Spinal cord (tissue), 10 donors: ENCODE measurements at places on chromosomes 4 and X.

DNA sequence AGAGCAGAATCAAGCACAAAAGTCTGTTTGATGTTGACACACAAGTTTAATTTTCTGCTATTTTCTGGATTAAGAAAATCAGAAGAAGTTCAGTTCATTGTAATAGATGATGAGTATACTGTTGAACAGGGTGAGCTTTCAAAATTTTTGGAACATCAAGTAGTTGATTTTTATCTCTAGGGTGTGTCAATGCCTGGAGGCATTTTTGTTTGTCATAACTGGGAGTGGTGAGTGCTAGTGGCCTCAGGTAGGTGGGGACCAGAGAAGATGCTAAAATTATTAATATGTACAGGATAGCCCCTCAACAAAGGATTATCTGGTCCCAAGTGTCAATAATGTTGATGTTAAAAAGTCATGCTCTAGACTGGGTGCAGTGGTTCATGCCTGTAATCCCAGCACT, 279.7 kb upstream of the GNPDA2 start:
- DNase-seq = no peak

DNA sequence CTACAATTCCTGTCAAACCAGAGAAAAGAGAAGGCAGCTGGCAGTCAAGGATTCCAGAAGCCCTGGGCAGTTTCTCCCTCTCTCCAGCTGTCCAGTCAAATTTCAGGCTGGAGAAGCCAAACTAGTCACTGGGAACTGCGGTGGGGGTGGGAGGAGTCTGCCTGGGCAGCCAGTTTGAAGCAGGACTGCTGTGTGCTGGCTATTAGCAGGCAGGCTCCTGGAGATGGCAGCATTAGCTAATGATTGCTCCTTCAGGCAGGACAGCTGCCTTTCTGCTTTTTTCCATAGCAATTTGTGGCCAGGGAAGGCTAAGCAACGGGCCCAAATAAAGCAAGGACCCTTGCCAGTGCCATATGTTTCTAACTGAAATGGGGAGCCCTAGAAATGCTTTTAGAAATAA, 44.7 kb upstream of the FGF13 start:
- DNase-seq = peak; percentile 70

DNA sequence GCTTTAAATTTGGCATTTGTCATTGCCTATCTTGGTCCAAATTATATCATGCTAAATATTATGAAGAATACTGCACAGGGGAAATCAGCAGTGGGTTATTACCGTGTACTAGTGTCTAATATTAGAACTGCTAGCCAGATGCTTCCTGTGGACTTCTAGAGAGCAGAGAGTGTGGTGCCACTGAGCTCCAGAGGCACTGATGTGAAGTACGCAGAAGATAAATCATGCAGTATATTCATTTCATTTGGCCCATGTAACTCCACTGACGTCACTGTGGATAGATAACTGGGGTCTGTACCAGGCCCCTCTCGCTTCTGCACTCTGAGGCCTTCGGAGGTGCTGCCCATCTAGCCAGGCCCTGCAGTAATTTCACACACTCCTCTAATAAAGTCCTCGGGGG, 80.0 kb downstream of the ALPK1 start:
- no peak for DNase-seq

- DNase-seq = no peak
Observed at GRCh38 chr4:10750714-10751113, 66.1 kb upstream of the CLNK start.

DNA sequence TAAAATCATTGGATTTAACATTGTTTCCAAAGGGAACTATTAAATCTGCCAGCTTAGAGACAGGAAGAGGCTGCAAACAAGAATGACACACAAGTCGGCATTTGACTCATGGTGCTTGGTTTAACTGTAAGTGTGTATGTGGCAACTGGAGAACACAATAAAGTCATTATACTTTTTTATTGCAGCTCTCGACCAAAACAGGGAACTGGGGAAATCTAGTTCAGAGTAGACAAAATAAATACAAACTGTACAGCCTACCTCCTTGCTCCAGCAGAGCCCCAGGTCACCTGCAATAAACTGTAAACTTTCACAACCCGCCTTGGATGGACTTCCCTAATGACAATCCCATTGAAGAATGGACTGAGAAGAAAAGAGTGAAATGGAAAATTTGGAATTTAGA, 24.0 kb downstream of the NPY5R start:
- DNase-seq = no peak

GRCh38 chr4:90186229-90186628, 59.0 kb downstream of the CCSER1 start:
- DNase-seq = no peak

GRCh38 chr4:183401473-183401872, 43.0 kb upstream of the CDKN2AIP start:
- no peak for DNase-seq

GRCh38 chr4:128596115-128596514, 213.4 kb upstream of the JADE1 start:
- DNase-seq = no peak

DNA sequence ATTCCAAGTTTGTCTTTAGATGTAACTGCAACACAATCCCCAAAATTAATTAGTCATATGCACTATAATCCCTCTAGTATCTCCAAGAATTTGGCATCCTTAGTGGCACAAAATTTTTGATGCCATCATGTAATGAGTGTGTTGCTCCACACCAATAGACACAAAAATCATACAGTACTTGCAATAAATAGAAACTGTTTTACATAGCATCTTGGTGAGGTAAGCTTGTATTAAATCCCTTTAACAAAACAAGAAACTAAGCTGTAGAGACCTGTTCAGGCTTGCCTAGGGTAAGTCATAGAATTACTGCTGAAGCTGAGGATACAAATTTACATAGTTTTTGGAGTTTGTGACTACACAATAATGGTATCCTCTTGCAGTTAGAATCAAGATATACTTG, 64.5 kb upstream of the PRSS12 start:
- no peak for DNase-seq

- no peak for DNase-seq
Observed at GRCh38 chr4:3085948-3086670, 11.6 kb downstream of the HTT start.

- DNase-seq = peak; percentile 2
Observed at GRCh38 chrX:108439961-108440696, 491 bp downstream of the COL4A5 start.

- DNase-seq = no peak
Observed at GRCh38 chr4:149987330-149988086, 90.7 kb upstream of the DCLK2 start.

DNA sequence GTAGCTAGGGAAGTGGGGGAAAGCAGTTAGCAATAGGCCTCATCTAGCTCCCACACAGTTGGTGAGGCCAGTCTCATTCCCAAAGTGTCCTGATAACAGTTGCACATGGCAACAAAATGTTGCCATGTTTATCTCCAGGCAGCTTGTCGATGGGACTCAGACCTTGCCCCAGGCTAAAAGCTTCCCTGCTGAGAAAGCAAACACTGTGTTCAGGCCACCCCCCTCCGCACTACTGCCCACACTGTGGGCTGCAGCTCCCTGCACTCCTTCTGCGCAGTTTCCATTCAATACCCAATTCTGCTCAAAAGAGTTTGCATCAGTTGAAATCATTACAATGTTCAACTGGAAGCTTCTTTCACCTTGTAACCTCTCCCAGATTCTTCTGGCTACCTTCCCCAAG, 287.8 kb upstream of the GK2 start:
- DNase-seq = no peak
